ENCODE measurements at places on chromosomes 7 and 10.

DNA sequence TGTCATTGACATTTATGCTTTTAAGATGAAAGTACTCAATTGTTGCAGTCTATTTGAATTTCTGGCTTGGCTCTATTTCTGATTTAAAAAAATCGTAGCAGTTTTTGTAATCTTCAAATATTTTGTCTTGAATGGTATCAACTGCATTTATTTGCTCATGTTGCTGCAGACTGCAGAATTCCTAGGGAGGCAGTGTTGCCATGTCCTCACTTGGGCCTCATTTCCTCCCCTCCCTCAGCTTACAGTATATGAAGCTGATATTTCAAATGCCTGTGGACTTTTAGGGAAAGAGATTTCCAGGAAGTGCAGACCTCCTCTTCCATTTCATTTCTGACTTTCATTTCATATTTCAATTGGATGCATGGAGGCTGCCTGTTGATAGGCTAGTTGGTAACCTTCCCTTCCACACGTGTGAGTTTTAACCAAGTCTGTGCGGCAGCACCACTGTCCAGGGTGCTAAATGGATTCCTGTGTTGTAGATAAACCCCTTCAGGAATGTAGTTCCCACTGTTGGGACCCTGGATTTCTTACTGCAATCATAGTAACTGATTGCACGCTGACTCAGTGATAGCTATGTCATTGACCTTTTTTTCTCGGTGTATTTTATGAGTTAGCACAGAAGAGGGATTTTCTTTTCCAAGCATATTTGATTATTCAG lies 17.5 kb downstream of the VPS50 start:
- DNase-seq = no peak

- DNase-seq = no peak
Observed at GRCh38 chr7:104993217-104993862, 20.7 kb upstream of the KMT2E start.

DNA sequence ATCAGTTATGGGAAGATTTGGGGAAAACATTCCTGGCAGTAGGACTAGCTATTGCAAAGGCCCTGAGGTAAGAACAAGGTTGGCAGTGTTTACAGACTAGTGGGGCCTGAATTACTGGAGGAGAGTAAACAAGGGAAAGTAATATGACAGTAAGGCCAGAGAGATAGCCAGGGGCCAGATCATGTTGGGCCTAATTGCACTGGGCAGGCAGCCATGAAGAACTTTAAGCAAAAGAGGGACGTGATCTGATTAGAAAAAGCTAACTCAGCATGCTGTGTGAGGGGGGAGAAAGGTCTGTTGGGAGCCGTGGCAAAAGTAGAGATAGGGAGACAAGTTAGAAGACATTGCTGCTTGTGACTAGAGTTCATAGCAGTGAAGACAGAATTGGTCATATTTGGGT lies 9.2 kb downstream of the NUP42 start:
- no peak for DNase-seq

DNA sequence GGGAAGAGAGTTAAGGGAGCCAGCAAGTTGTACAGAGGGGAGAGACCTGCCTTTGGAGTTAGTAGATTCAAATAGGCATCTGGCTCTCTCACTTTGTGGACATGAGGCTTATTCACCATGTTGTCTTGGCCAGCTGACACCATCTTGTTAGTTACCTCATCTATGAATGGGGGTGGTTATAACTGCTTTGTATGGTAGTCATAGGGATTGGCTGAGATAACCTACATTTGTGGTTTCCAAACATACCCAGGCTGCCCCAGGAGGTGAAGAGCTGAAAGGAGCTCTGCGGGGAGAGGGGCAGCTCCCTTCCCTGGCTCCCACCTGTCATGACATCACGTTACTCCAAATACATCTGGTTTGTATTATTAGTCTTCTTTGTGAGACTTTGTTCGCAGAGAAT lies 393.3 kb upstream of the AUTS2 start:
- no peak for DNase-seq

DNA sequence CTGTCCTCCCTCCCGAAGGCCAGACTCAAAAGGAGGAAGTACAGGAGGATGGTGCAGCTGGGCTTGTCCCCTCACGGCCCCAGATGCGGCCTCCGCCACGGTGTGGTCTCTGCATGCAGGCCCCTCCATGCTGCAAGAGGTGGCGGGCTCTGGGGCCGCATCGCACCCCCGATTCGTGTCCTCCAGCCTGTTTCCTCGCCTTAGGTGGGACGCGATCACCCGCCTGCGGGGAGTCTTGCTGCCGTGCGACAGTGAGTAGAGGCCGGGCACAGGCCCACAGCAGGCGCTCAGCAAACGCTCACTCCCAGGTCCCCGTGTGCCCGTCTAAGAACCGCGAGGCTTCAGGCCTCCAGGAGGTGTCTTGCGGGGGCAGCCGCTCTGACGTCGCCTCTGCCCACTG lies 13.9 kb upstream of the FAM20C start:
- no peak for DNase-seq

- no peak for DNase-seq
Observed at GRCh38 chr7:121180436-121181063, 148.2 kb upstream of the WNT16 start.

DNA sequence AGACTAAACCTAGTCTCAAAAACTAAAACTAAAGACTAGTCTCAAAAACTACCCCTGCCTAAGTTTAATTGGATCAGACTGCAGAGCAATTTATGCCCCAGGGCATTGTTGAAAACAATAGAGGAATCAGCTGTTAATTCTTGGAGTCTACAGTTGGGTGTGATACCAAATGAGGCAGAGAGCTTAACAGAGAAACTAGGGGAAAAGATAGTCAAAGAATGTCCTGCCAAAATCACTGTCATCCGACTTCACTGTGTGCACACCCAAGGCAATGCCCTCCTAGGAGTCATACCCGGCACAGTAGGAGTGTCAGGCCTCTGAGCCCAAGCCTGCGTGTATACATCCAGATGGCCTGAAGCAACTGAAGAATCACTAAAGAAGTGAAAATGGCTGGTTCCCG lies 90.5 kb upstream of the TOMM7 start:
- no peak for DNase-seq

DNA sequence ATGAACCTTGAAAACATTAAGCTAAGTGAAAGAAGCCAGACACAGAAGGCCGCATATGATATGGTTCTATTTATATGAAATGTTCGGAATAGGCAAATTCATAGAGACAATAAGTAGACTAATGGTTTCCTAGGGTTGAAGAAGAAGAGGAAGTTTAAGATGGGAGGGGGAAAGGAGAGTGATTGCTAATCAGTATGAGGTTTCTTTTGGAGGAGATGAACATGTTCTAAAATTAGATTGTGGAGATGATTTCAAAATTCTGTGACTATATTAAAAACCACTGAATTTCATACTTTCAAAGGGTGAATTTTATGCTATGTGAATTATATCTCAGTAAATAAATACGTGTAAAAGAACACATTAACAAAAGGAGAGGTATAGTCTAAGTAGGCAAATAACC lies 176.4 kb upstream of the HPS1 start:
- no peak for DNase-seq

GRCh38 chr7:158929306-158929705 lies 72.9 kb downstream of the DYNC2I1 start:
- no peak for DNase-seq

GRCh38 chr7:130944997-130945396 lies 211.0 kb upstream of the KLF14 start:
- DNase-seq = no peak

DNA sequence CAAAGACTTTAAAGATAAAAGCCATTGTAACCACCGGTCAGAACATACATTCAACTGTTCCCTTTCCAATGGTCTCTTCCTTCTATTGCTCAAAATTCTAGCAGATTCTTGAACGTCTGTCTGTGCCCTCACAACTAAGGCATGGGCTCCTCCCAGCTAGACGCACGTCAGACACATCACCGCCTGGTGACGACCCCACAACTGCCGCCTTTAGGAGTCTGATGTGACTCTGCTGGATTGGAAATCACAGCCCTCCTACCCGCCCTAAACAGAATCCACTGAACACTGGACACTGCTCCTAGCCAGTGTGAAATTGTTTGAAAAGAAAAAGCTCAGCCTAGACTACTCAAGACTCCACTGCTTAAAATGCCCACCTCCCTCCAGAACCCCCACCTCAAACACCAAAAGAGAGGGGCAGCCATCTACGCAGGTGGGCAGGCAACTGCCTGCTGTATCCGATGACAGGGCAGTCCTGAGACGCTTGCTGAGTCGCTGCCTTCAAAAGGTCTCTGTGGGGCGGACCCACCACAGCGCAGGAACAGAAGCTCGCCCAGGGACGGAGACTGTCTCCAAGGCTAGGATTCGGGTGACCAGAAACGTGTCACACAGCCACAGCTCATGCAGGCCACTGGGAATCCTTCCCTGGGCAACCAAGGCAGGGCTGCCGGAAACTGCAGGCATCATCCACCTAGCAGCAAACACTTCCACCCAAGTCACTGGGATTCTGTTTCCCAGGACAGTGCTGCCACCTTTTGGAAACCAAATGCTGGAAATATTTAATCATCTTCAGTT lies 34.7 kb downstream of the GSDME start:
- no peak for DNase-seq

DNA sequence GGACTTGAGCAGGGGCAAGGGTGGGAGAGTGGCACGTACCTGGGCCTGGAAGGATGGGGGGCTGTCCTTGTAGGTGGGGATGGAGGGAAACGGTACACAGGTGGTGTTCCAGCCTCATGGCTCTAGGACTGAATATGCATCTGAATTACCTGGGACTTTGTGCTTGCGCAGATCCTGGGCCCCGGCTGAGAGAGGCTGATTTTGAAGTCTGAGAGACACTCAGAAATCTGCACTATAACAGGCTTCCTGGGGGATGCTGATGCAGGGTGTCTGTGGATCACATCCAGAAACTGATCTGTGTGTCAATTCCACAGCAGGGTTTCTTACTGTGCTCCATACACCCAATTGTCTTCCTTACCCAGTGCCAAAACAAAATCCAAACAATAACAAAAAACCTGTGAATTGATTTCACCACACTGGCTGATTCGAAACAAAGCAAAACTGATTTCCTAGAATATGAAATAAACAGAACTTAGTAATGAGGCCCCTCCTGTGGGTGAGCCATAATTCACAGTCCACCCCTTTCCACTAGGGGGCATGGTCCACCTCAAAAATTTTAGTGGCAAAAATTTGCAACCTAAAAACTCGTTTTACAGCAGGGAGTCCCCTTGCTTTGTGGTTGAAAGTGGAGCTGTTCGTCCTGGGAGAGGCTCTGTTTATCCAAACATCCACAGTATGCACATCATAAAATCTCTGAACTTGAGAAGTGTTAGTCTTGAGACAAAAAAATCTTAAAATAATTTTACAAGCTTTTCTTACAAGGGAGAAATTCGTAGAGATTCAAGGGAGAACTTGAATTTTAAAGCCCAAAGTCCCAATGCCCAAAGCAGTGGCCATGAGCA lies 32.0 kb upstream of the PLEKHA1 start:
- DNase-seq = peak; percentile 24

GRCh38 chr10:76350583-76350982 lies 919.2 kb downstream of the LRMDA start:
- no peak for DNase-seq

DNA sequence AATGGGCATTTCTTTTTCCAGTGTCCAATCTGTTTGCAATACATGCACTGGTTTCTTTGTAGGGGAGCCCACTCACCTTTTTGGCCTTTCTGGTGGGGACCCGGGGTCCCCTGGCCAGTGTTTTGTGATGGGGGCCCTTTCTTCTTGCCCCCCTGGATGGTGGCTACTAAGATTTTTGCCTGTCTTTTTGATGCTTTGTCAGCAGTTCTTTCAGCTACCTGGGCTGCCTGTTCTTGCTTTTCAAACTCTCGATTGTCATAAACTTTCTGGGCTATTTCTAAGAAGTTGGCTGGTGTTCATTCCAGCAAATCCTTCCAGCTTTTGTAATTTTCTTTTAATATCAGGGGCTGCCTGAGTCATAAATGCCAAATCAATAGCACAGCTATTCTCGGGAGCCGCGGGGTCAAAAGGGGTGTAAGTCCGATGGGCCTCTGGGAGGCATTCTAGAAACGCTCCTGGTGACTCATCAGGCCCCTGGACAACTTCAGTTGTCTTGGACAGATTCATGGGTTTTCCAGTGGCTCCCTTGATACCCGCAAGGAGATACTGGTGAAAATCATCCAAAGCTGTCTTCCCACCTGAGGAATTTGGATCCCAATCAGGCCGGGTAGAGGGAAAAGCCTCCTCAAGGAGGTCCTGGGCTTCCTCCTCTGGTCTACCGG lies 79.0 kb downstream of the PRR15 start:
- no peak for DNase-seq

GRCh38 chr10:117610321-117610720 lies 67.8 kb downstream of the EMX2 start:
- no peak for DNase-seq

- DNase-seq = no peak
Observed at GRCh38 chr10:5365928-5366327, 1.2 kb downstream of the UCN3 start.
